ENCODE measurements at places on chromosomes 5 and 9.

GRCh38 chr9:4430432-4431261, 59.6 kb upstream of the SLC1A1 start:
- DNase-seq, result no peak

DNA sequence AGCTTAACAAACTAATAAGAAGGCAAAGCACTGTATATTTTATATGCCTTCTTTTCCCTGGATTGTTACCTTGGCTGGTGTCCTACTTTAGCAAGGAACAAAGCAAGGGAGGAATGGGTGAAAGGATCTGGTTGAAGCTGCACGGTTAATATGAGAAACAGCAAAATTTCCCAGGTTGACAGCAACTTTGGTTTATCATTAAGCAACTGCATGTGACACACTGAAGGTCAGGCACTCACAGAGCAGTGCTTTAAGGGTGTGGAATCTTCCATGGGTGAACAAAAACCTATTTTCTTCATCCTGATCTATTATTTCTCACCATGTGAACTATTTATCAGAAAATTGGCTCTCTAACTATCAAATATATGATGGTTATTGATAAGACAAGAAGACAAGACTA, 109.0 kb upstream of the ATP10B start:
- no peak for DNase-seq

DNA sequence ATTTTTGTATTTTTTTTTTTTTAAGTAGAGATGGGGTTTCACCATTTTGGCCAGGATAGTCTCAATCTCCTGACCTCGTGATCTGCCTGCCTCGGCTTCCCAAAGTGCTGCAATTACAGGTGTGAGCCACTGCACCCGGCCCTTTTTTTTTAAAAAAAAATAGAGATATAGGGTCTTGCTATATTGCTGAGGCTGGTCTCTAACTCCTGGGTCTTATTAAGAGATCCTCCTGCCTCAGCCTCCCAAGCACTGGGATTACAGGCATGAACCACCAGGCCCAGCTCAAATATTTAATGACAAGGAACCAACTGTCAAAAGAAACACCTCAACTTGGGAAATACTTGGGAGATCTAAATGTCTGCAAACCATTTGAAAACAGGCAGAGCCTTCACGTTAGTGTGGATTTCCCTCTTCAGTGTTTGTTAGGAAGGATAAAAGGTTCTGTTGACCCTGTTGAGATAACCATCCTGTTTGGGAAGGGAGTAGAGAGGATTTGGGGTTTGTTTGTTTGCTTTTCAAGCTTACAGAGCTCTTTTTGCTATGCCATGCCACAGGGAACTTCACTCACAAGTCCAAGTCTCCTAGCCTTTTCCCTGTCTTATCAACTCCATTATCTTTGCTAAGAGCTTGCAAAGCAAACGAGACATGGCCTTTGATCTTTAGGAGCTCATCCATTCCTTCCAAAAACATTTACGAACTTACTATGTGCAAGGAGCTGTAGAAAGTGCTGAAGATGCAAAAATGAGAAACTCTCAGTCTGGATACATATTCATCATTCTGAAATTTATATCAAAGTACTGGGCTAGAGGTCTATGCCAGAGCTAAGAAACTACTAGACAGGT, 7.5 kb downstream of the FAXDC2 start:
- no peak for DNase-seq

- no peak for DNase-seq
These were observed 53.4 kb downstream of the RNF145 start for GRCh38 chr5:159155960-159156359.

DNA sequence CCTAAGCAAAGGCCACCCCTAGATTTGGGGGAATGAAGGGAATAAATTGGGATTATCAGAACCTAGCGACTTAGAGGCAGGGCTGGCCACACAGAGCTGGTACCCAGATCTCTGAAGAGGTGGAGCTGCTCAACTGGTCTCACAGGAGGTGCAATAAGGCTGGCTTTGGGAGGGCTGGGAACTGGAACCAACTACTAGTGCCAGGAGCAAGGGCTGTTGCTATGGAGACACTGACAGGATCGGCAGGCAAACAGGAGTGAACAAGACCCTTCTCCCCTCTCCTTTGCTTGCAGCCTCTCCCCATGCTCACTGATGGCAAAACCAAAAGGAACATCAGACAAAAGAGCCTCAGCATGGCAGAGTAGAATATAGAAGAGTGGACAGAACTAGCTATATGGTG, 17.0 kb upstream of the WHRN start:
- DNase-seq, result no peak

GRCh38 chr5:37039824-37040223, 163.3 kb downstream of the NIPBL start:
- DNase-seq, result no peak

All from cortex of kidney (tissue), 1 donor.